ENCODE measurements at places on chromosomes 3 and 15.
A peak's percentile ranks its signal among the peaks of the same experiment; 100 is the strongest.

- no peak for DNase-seq
Measured at GRCh38 chr3:144894576-144894975, 923.0 kb downstream of the DIPK2A start.

- DNase-seq: no peak
Measured at GRCh38 chr3:23640471-23641146, 165.1 kb upstream of the UBE2E1 start.

GRCh38 chr3:112973325-112974177 lies 1.4 kb downstream of the CD200R1 start:
- peak; percentile 35 for DNase-seq

- DNase-seq: no peak
Measured at GRCh38 chr3:1232276-1232675, 139.5 kb downstream of the CNTN6 start.

DNA sequence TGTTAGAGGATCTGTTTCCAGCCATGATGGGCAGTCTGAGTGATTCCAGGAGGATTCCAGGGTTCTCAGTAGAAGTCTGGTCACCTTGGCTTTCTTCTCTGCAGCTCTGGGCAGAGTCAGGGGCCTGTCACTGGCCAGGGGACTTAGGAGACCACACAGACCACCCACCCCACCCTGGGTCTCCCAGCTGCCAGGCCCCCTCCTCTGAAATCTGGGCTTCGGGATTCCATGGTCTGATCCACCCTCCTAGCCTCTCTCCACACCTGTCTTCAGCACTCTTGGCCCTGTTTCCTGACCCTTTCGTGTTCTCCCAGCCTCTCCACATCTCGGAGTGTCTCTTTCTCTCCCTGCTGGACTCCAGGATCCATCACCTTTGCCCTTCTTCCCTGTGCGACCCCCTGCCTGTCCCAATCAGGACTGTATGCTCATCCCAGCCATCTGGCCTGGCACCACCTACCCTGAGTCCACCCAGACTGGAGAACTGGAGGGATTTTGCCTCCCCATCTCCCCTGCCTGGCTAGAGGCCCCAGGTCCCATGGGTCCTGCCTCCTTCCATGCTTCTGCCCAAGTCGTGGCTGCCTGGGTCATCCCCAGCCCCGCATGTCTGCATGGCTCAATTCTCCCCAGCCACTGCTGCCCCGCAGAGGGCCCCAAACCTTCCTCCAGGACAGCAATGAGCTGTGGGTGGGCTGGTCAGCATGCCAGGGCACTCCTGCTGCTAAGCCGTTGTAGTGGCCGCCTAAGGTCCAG lies 34.3 kb downstream of the GOLGA6L10 start:
- DNase-seq: no peak

- no peak for DNase-seq
Measured at GRCh38 chr3:158668506-158668905, 3.9 kb downstream of the LXN start.

- no peak for DNase-seq
Measured at GRCh38 chr15:100667405-100668347, 65.3 kb downstream of the ASB7 start.

- DNase-seq: no peak
Measured at GRCh38 chr3:171011109-171011872, 15.2 kb downstream of the SLC2A2 start.

DNA sequence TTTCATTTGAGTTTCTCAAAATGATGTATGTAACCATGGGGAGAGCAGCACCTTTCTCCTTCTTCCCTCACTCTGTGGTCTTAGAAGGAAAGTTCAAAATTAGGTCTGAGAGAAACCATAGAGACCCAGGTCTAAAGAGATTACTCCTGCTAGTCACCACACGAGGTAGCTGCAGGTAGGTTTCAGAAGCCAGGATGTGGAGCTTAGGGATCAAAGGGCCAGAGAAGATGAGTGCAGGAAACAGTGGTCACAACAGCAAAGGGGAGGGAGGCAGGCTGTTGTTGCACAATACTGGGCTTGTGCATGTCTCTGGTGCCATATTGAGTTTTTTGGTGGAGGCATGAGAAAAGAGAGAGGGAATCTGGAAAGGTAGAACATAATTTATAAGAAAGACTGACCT lies 583.6 kb downstream of the AGBL1 start:
- no peak for DNase-seq

- no peak for DNase-seq
Measured at GRCh38 chr3:189513281-189514117, 117.7 kb upstream of the TP63 start.

DNA sequence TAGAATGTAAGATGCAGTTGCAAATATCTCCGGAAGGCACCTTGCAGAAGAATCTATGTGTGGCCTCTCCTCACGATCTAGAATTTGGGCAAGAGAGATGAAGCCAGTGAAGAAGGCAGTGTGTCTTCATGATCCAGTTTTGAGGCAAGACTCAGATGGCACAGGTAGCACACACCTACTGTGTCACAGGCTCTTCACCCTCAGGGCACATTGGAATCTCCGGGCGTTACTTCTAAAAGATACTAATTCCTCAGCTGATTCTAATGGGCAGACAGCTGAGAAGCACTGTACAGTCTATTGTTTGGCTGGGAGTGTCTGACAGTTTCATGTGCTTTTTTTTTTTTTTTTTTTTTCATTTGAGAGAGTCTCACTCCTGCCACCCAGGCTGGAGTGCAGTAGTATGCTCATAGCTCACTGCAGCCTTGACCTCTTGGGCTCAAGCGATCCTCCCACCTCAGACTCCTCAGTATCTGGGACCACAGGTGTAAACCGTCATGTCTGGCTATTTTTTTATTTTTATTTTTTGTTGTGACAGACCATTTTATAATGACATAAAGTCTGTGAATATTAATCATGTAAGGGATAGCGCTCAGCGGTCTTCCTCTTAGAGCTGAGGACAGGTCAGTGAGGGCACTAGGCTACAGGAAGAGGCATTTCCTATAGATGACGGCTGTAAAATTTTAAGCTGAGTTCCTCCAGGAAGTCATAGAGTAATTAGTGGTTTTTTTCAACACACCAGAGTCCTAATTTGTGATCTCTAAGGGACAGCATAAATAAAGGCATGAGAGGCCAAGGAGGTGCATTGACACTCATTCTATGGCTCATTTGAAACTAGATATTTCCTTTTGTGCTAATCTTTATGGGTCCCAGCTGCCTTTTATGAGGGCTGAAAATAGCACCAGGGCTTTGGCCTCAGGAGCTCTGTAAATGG lies 4.0 kb downstream of the C3orf52 start:
- no peak for DNase-seq

- DNase-seq: no peak
Measured at GRCh38 chr3:55790596-55791350, 303.7 kb upstream of the WNT5A start.

- no peak for DNase-seq
Measured at GRCh38 chr3:135766115-135766514, 199.4 kb upstream of the PPP2R3A start.

DNA sequence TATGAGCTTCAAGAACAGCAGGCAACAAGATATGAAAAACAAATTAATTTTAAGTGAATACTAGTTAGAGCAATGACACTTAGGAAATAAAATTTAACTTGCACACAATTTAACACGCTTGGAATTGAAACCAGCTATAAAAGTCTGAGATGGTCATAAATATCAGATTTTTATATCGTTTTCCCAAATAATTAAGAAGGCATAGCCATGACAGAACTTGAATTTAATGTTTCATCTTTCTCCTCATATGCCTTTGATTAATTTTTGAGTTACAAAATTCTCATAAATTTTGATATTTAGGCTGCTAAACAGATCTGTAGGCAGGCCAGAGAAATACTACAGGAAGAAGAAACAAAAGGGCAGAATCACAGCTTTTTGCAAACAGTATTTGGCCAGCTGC lies 38.5 kb downstream of the CD200R1L start:
- no peak for DNase-seq

- no peak for DNase-seq
Measured at GRCh38 chr3:58979840-58980239, 70.0 kb downstream of the CFAP20DC start.

DNA sequence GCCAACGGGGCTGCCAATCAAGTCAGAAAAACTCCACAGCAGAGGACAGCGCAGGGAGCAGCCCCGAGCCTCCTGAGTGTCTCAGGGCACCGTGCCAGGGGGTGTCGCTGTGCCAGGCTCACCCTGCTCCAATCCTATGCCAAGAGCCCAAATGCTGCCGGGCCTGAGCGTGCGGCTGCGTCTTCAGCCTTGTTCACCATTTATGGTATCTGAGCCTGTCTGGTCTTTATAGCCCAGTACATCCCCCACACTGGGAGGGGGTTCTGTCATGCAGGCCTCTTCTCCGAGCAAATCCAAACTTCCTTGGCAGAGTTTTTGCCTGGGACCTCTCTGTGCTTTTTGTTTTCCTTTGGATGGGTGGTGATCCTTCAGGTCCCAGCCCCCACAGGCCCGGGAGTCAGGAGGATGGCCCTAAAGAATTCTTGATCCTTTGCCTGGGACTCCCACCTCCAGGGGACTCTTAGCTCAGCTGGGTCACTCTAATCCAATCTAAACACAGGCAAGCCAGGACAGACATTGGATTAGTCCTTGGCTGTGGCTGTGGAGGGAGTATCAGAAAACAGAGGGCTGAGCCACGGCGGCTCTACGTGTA lies 135.1 kb upstream of the HACD2 start:
- DNase-seq: no peak

DNA sequence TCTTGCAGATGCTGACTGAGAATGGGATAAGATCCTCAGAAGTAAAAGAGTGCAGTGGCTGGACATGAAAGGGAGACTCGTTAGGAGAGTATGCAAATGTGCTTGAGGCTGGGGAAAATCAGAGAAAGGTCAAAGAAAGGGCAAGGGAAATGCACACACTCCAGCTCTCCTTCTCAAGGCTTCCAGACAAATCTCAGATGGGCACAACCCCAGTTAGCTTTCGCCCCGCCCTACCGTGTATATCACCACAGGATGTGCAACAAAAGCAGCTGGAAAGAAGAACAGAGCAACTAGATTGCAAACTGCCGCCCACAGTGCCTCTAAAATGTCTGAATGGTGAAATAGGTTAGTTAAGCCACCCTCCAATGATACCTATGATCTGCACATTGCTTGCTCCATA lies 63.9 kb downstream of the CERS3 start:
- no peak for DNase-seq

DNA sequence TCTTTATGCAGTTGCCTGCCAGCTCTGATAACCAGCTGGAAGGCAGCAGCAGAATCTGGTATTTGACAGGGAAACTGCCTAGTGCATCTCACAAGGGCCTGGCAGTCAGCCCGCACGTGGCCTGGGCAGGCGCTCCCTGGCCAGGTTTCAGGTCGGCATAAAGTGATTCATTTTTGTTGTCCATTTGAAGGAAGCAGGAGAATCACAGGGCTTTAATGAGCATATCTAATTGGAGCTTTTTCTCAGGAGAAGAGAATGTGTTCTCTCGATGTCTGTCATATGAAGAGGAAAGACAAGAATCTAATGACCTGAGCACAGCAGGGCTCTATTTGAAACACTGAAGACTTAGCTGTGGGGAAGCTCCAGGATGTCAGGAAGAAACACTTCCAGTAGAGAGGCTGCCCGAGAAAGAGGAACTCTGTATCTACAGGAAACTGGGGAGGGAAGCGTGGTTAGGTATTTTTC lies 98.8 kb upstream of the MB21D2 start:
- DNase-seq: no peak

DNA sequence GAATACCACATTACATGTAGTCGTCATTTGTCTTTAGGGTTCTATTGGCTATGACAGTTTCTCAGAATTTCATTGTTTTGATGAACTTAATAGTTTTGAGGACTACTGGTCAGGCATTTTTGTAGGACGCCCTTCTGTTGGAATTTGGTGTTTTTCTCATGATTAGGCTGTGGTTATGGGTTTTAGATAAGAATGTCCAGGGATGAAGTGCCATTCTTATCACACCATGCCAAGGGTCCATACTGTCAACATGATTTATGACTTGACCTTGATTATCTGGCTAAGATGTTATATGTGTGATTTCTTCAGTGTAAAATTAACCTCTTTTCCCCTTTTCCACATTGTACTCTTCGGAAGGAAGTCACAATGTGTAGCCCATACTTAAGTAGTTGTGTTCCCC lies 135.3 kb downstream of the DIPK2A start:
- DNase-seq: no peak

GRCh38 chr3:32303399-32303747 lies 64.9 kb downstream of the CMTM8 start:
- no peak for DNase-seq

DNA sequence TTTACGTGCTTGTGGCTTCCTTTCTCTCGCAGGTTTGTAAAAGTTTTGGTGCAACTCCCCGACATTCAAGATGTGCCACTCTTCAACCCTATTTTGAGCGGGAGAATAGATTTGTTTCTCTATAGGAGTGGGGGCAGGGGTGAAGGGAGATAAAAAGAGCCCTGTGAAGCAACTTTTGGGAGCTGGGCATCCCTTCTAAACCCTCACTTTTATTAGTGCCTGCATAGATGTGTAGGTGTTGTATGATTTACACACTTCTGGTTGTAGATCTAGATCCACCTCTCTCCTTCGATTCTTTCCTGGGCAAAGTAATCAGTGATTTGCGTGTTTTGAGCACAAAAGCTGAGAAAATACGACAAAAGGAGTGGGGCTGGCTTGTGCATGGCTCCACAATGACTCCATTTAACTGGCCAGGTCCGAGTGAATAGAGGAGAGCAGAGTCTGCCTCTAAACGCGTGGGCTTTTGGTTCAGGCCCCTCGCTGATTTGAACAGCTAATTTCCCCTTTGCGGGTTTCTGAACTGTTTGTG lies 17.7 kb downstream of the SOX2 start:
- DNase-seq: no peak

- no peak for DNase-seq
Measured at GRCh38 chr3:122392868-122393844, 9.2 kb downstream of the FAM162A start.

- DNase-seq: no peak
Measured at GRCh38 chr3:126858887-126859286, 124.0 kb upstream of the PLXNA1 start.

- no peak for DNase-seq
Measured at GRCh38 chr3:120526011-120526870, 69.9 kb upstream of the NDUFB4 start.

GRCh38 chr3:11845651-11846050 lies 1.0 kb downstream of the TAMM41 start:
- no peak for DNase-seq

- no peak for DNase-seq
Measured at GRCh38 chr3:159838938-159839337, 149.7 kb upstream of the IL12A start.

DNA sequence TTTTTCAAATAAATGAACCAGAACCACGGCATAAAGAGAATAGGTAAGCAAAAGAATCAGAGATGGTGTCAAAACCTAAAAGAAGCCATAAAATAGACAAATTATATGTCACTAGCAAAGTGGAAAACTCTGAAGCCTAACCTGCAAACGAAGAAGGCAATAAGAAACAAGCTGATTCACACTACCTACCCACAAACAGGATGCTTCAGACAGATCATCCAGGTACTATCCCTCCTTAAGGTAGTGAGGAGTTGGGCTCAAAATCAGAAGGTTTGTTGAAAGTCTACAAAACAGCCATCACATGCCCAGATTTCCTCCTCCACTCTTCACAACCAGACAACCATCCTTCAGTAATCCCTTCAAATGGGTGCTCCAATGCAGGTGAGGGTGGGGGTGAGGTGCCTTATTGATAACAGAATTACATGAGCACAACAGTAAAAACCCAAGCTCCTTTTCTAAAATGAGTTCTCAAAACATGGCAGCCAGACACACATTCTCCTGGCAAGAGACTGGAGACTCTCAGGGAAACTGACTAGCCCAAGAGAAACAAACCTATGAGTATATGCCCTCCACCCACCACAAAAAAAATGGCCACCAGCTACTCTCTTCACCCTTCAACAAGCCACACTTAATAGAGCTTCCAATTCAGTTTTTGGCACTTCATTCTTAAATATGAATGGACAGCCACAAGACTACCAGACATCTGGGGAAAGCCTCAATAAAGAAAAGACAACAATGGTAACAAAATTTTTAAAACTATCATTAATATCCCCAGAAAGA lies 6.4 kb downstream of the KPNA1 start:
- no peak for DNase-seq
